CD4-positive, alpha-beta T cell treated with Interleukin-2 at 100 ng/mL for 4 hours (primary cell): ENCODE measurements at places on chromosomes 1 and 21.

DNA sequence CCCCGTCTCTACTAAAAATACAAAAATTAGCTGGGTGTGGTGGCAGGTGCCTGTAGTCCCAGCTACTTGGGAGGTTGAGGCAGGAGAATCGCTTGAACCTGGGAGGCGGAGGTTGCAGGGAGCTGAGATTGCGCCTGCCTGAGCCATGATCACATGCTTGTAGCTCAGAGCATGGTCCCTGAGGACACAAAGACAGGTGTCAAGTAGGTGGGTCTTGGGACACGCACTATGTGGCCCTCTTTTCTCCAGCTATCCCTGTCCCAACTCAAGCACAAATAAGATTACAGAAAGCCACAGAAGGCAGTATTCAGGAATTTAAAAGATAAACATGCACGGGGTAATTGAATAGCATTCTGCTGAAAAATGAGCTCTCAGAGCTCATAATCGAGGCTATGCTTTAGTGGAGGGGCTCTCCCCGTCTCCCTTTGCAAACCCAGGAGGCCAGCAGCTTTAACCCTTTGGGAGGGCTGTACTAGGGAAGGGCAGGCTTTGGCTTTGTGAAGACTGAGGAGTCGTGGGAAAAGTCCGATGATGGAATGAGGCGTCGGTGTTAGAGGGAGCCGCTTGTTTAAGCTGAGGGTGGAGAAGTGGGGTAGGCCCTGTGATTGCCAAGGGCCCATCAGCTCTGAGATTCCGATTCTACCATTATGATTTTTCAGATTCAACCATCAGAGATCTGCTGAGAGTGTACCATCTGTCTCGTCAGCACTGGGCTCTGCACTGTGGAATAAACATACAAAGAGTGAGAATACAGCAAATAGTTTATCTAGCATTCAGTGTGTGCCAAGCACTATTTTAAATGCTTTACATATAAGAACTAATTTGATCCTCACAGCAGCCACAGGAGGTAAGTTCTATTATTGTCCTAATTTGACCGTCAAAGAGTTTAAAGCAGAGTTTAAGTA, 59.7 kb upstream of the CD34 start:
- DNase-seq = no peak

GRCh38 chr1:231478811-231479210, 49.7 kb upstream of the TSNAX start:
- DNase-seq = no peak

GRCh38 chr1:211415700-211416099, 76.3 kb downstream of the RD3 start:
- DNase-seq = no peak

GRCh38 chr1:171179318-171180227, 5.5 kb upstream of the FMO2 start:
- no peak for DNase-seq

DNA sequence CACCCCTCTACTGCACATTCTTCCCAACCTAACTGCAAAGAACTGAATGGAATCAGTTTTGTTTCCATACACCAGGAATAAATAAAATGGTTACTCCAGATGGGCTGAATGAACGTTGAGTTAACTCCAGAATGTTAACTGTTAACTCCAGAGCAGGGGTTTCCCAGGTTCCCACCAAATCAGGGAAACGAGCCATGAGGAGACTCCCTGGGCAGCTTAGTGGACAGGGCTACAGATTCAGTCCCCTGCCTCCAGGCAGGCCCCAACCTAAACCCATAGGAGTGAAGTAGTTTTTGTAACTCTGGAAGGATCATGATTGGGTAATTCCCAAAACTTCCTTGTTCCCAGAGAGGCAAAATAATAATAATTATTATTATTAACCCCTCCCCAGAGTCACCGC, 14.1 kb downstream of the VSIG8 start:
- no peak for DNase-seq

DNA sequence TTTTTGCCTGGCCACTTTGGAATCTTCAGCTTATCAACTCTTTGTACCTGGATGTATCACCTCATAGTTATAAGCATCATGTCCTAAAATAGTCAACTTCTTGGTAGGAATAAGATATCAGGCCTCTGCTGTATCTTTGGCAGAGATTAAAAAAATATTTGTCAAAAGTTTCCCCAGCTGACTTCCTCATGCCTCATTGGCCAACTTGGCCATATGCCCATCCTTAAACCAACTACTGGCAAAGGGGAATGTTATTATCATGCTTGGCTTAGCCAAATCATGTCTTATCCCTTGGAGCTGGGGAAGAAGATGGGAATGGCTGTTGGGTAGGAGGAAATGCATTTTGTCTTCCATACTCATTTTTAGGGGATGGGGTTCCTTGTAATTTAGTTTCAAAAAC, 23.4 kb downstream of the NFASC start:
- no peak for DNase-seq

DNA sequence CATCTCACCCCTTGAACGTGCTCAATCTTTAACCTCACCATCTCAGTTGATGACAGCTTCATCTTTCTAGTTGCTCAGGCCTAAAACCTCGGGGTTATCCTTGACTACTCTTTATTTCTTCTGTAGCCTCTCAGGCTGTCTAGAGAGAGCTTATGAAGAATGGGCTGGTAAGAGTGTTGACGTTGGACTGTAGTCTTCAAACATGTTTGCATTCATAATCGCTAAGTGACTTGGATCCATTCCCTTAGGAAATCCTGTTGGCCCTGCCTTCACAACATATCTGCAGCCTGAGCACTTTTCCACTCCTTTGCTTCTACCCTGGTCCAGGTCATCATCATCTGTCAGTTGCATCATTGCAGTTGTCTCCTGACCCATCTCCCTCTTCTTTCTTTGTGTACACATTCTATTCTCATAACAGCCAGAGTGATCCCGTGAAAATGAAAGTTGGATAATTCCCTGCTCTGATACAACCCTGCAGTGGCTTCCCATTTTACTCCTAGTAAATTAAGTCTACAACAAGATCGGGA, 10.5 kb downstream of the UCK2 start:
- no peak for DNase-seq

GRCh38 chr1:222266223-222267196, 281.4 kb downstream of the HHIPL2 start:
- no peak for DNase-seq

- DNase-seq = no peak
Observed at GRCh38 chr1:224867715-224868114, 61.8 kb upstream of the DNAH14 start.
